ENCODE measurements at places on chromosomes 7 and 10.

DNA sequence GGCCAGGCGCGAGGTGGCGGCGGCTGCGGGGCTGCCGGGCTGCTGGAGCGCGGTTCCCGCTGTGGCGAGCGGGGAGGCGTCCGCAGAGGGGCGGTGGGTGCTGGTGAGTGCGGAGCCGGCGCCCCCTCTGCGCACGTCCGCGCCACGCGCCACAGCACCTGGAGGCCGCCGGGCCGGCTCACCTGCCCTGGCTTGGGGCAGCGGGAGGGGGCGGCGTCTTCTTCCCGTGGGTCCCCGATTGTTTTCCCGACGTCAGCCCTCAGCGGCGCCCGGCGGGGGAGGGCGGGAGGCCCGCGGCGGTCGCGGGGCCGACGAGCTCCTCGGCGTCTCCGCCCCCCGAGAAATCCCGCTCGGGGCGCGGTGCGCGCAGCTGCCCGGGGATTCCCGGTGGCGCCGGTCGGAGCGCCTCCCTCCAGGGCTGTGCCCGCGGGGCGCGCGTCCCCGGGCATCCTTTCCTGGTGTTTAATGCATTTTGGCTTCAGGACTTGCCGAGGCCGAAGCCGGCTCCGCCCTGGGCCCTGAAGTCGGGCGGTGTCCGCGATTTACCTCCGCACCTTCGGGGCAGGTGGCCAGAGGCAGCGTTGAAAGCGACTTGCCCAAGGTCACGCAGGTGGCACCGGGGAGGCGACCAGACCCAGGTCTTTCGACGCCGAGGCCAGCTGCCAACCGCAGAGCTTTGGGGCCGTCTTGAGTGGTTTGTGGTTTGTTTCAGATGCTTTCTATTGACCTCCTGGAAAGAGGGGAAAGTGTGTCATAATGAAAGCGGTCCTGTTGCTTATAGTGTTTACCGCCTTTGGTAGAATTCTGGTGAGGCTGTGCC is 561 bp downstream of the PLEKHA1 start:
- DNase-seq: peak; percentile 70

GRCh38 chr10:132929953-132930548 is 12.3 kb downstream of the CFAP46 start:
- no peak for DNase-seq

- DNase-seq: no peak
These were observed 40.2 kb downstream of the VWA2 start for GRCh38 chr10:114279289-114279688.

GRCh38 chr7:22420973-22421635 is 64.2 kb upstream of the RAPGEF5 start:
- DNase-seq: no peak

GRCh38 chr7:112132051-112132694 is 74.0 kb downstream of the DOCK4 start:
- no peak for DNase-seq

- DNase-seq: no peak
These were observed 70.3 kb upstream of the GSDME start for GRCh38 chr7:24827589-24827988.

- no peak for DNase-seq
These were observed 424 bp downstream of the EGFR start for GRCh38 chr7:55019191-55019690.

DNA sequence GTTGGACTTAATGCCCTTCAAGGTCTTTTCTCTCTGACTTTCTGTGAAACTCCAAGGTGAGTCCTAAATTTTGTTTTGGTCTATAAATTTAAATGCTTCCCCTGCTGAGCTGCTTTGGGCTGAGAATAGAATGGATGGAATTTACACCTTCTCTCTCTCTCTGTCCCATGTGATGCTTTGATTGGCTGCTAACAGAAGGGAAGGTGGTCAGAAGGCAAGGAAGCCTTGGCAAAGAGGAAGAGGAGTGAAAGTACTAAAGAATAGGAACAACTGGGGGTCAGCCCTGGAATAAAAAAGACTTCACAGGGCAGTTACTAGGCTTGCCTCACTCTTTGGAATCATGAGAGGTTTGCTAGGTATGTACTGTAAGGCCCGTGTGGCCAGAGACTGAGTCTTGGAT is 260.2 kb downstream of the AUTS2 start:
- no peak for DNase-seq

DNA sequence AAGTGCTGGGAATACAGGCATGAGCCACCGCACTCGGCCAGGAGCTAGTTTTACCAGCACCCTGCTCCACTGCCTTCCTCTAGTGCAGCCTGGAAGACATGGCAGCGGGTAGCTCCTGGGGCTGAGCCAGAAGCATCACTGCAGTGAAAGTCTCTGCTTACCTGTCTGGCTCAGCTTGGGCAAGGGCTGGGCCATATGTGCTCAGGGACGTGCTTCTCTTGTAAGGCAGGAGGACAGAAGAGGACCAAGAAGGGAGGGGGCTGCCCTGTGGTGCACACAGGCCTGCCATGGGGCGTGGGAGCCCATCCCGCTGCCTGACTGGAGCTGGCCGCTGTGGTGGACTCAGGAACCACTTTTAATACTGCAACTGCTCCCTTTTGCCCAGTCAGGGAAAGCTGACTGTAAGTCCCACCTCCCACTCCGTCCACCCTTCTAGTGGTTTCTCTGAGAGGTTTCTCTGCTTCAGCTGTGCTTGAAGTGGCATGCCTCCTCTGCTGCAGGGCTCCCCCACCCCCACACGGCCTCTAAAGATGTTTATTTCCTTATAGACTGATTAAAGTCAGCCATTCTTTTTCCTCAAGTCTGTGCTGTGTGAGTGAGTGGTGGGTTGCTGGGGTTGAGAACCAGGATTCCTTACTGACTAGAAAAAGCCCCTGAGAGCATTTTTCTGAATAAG is 25.3 kb upstream of the C10orf95 start:
- no peak for DNase-seq

DNA sequence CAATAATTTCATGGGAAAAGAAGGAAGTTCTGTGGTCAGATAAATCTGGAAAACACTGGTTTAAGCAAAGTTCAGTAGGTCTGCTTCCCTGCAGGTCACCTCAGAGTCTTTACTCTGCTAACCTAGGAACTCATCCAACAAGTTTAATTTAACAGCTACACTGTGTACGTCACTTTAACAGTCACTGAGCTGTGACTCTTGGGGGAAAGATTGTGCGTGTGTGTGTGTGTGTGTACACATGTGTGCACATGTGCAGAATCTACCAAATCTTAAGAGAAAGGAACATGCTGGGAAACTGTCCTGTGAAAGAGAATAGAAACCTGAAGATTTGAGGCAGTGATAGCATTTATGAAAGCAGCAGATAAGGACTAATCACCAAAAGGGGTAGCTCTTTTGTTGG is 62.6 kb downstream of the IKZF1 start:
- DNase-seq: peak; percentile 63

- no peak for DNase-seq
These were observed 30.2 kb downstream of the LRRC27 start for GRCh38 chr10:132362151-132362611.

GRCh38 chr7:107506674-107507339 is 37.0 kb downstream of the GPR22 start:
- no peak for DNase-seq

- DNase-seq: no peak
These were observed 141.0 kb upstream of the LANCL2 start for GRCh38 chr7:55224111-55224510.

DNA sequence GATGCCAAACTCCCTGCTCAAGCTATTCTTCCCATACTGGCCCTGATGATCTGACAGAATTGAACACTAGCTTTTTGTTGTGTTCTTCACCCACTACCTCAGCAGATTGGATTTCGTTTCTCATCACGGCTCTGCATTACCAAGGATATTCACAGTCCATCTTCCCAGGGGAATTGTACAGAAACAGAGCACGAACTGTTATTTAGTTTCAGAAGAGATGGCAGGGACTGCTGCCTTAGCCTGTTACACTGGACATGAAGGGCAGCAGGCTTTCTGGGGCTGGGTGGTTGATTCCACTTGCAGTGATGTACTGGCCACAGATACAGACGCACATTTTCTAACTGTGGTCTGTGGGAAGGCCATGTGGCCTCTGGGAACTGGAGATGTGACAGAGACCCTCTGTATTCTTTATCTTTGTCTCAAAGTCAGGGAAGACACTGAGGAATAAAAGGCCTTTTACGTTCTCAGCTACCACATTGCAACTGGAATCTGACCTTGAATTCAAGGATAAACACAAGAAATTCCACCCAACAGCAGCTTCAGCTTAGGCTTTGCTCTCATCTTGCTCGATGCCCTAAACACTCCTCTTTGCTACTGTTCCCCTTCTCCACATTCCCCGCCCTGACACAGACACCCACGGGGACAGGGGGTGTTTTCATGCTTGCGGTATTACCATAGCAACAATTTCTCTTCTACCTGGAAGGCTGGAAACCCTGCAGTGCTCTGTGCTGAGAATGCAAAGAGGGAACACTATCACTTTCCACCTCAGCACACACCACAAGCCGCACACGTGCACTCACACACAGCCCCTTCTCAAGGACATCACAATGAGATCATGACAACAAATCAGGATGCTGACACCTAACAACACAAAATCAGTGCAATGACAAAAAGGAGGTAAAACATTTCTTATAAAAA is 81.7 kb downstream of the RNF216 start:
- DNase-seq: peak; percentile 94

- no peak for DNase-seq
These were observed 99.5 kb downstream of the ELFN1 start for GRCh38 chr7:1769286-1770200.

GRCh38 chr10:77111611-77112550 is 525.7 kb downstream of the KCNMA1 start:
- DNase-seq: peak; percentile 13

DNA sequence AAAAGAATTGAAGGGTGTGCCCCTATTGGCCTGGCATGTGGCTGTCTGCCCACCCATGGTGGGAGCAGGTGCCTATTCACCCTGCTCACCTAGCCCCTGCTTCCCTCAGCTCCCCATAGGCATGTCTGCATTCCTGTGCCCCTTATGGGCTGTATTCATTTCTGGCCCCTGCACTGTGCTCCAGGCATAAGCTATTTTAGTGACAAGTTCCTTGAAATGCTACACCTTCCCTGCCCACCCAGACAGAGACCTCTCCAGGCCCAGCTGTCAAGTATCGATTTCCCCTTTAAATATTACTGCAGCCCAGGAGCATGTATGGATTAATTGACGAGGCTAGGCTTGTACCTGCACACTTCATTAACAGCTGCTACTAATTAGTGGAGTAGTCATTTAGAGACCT is 235.4 kb downstream of the RPS24 start:
- no peak for DNase-seq

DNA sequence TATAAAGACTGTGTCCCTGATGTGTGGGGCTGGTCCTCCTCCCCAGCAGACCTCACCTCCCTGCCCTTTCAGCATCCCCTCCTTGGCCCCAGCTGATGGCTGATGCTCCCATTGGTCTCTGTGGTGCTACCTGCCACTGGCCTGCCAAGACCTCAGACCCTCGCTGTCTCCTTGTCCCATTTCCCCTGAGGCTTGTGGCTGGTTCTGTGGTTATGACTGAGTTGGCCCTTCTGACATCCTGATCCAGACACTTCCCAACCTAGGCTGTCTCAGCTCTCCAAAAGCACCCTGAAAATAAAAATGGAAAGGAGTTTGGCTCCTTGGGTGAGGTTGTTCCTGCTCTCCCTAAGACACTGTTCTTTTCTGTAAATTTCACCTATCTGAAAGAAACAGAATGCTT is 214.2 kb downstream of the RPS24 start:
- DNase-seq: no peak

DNA sequence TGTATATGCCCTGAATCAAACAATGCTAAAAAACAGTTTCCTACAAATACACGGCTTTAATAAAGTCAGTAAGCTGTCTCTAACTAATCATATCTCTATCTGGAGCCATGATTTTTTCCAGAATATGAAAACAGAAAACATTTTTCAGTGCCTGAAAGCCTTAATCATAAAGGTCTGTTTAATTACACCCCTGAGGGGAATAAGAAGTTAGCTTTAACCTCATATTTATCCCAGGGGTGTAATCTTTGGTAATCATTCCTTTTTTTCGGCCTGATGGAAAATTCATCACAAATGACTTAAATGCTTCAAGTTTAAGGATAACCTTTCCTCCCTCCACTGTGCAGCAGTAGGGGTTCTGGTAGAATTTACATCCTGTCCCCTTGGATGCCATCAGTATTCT is 124.2 kb downstream of the ATE1 start:
- DNase-seq: no peak

DNA sequence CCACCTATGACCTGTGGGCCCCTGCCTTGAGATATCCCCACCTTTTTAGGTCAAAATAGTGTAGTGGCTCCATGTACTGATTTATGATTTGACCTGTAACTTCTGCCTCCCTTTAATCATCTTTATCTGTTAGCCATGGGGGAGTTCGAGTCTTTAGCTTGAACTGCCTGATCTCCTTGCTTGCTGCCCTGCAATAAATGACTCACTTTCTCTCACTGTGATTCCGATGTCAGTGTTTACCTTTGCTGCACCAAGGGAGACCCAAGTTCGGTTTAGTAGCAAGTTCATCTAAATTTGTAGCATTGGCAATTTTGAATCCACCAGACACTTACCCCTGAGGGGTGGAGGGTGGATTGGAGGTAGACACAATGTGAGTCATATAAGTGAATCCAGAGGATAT is 814.6 kb upstream of the AUTS2 start:
- DNase-seq: no peak

GRCh38 chr10:11191678-11192077 is 174.0 kb downstream of the CELF2 start:
- DNase-seq: no peak

DNA sequence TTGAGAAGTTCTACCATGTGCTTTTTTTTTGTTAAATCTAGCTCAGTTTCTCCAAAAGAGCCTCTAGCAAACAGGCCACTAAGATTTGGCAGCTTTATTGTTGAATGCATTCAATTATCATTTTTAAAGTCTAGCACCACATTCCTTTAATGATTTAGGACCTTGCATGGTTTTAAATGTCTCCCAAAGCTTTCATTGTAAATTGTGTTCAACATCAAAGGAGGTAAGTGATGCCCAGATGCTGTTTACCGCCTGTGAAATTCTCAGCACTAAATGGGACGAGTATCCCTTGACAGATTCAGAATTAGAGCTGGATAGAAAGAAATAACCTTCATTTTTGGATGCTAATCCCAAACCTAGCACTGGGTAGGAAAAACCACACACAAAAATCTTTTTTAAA is 112.1 kb upstream of the FAM204A start:
- no peak for DNase-seq

Data from CD4-positive, alpha-beta T cell treated with Interleukin-4 for 4 hours (primary cell).